ENCODE measurements at places on chromosomes 1 and 21. TPM values are rescaled to one million over a fixed set of nuclear protein-coding genes. Genes with fewer than 3 reads are reported as not detected.

Gene EPHA2
- 24.0 TPM for total RNA-seq

Gene SPRR4
- not detected for total RNA-seq

Gene MAP10
- total RNA-seq: 1.1 TPM

Gene ATXN7L2
- 1.7 TPM for total RNA-seq

Gene C1orf115
- under 0.01 TPM for total RNA-seq

Gene OR6K3
- total RNA-seq: not detected

Gene S100A1
- total RNA-seq: not detected

Gene VANGL1
- total RNA-seq: 7.5 TPM

Gene ITPKB
- 0.72 TPM for total RNA-seq

Gene SYCP1
- not detected for total RNA-seq

Gene WLS
- total RNA-seq: 157 TPM

Gene TAS1R1
- total RNA-seq: not detected

Gene SETSIP
- total RNA-seq: not detected

Gene LCE5A
- not detected for total RNA-seq

Gene RCSD1
- total RNA-seq: not detected

Gene UQCRHL
- total RNA-seq: 1.4 TPM

Gene EXTL1
- total RNA-seq: 0.90 TPM

Gene SPATA6
- total RNA-seq: 2.2 TPM
